Fibroblast of lung (primary cell): ENCODE measurements at places on chromosomes 13 and 19. TPM values are rescaled to one million over a fixed set of nuclear protein-coding genes. Genes with fewer than 3 reads are reported as not detected.

- DNase-seq, result peak; percentile 84
Measured at GRCh38 chr19:3986260-3987041, 1.2 kb upstream of the EEF2 start.

NLRP9 gene
- total RNA-seq, result not detected in 2 replicates

- DNase-seq, result no peak
Measured at GRCh38 chr19:13841086-13841961, 35.6 kb upstream of the NANOS3 start.

CYP2F1 gene
- total RNA-seq, result not detected in 2 replicates

DNA sequence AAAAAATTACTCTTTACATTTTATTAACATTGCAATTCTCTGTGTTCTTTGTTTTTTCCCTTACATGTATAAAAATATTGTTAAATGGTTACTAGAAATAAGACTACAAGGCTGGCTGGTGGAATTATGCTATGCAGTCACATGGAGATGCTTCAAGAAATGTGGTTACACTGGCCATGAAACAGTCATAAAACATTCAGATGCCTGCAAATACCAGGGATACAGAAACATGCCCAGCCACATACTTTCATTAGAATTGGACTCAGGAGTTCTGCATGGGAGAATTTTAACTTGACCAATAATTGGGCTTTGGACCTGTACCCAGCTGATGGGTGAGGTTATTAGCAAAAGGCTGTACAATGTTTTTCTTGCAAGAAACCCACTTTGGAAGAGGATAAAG, 1407.7 kb upstream of the SLC10A2 start:
- peak; percentile 42 for DNase-seq

GRCh38 chr19:18684642-18684993, 1.1 kb downstream of the CRTC1 start:
- DNase-seq, result no peak

DNA sequence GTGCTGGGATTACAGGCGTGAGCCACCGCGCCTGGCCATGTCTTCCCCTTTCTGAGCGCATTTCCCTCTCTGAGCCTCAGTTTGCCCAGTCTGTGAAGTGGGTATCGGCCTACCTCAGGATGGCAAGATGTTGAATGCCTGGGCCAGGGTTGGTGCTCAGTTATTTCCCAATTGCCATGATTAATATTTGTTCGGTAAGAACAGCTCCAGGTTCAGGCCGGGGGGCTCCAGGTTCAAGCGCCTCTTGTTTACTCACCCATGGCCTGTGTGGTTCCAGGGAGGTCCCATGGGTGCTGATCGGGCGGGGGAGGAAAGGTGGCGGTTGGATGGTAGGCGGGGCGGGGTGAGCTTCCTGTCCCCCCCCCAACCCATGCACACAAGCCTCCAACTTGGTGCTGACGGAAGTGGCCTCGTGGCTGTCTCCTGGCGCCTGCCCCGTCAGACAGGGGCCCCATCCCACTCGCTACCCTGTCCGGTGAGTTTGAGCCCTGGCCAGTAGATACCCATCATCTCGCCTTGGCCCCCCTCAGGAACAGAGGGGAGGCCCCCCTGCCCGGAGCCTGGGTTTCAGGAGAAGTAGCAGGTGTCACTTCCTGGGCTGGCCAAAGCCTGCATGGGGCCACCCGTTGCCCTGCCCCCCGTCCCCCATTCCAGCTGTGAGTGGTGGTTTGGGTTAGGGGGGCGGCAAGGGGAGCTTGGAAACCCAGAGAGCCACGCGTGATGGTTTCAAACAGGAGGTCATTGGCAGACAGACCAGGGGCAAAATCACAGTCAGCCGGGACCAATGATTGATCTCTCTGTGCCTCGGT, at the start of gene FCHO1:
Gene FCHO1, plus strand, starts transcription at position 375 of the 809 bp plus-strand sequence. CDS start 3,688 bp downstream, outside the sequence.
- no peak for DNase-seq

- no peak for DNase-seq
Measured at GRCh38 chr13:75724752-75725517, 88.8 kb downstream of the LMO7 start.

DNA sequence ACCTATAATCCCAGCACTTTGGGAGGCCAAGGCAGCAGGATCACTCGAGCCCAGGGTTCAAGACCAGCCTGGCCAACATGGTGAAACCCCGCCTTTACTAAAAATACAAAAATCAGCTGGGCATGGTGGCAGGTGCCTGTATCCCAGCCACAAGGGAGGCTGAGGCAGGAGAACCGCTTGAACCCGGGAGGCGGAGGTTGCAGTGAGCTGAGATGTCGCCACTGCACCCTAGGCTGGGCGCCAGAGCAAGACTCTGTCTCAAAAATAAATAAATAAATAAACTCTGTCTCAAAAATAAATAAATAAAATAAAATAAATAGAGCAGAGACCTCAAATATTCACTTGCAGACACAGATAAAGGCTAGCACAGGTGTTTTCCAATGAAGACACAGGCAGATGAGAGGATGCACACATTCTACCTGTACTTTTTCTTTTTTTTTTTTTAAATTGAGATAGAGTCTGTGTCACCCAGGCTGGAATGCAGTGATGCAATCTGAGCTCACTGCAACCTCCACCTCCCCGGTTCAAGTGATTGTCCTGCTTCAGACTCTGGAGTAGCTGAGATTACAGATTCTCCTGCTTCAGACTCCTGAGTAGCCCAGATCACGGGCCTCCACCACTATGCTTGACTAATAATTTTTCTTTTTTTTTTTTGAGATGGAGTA, 2.7 kb upstream of the RPS16 start:
- DNase-seq, result no peak

RUBCNL gene
- 3.6 and 4.1 TPM in 2 replicates for total RNA-seq

SIGLEC12 gene
- total RNA-seq, result not detected in 2 replicates

- no peak for DNase-seq
Measured at GRCh38 chr13:33727297-33728083, 90.5 kb upstream of the RFC3 start.

DNA sequence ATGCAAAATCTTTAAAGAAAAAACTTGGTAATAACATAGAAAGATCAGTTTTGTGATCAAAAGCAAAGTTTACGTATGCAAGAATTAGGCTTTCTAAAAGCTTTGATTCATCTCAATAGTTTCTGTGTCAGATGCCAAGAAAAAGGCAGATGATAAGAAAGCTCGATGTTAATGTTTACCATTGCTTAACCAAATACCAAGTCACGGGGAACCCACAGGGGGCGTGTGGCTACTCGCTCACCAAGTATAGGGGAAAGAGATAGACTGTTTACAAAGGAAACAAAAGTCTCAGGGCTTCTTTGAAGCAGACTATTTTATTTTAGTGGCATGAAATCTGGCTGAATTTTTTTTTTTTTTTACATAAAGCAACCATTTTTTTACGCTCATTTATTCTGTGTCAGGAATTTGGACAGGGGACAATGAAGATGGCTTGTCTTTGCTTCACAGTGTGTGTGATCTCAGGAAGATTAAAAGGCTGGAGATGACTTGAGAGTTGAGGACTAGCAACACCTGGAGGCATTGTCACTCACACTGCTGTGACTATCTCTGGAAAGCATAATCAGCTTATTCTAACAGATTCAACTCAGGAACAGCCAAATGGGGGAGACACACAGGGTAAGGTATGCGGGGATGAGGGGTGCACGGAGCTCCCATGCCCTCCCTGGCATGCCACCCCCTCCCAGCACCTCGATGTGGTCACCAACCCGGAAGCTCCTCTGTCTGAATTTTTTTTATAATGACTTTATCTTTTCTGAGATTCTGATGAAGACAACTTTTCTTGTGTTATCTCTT, 24.9 kb downstream of the RCBTB1 start:
- peak; percentile 68 for DNase-seq

TNNT1 gene
- 7.4 and 10.4 TPM in 2 replicates for total RNA-seq

DNA sequence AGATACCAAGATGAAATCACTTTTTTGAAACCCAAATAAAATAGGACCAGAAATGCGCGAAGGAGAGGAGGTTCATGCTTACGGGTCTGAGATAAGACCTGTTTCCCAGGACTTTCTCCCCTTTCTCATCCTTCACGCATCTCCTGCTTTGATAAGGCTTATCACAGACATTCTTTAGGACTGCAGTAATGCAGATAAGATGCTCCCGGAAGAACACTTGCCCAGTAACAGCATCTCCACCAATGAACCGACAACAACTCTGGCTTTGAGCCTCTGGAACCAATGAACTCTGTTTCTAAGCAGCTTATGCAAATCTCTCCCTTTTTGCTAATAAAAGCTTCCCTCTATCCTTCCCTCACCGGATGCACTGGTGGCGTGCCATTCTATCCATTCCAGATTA, 783.4 kb upstream of the ARGLU1 start:
- DNase-seq, result peak; percentile 43

PLIN5 gene
- total RNA-seq, result not detected in 2 replicates

- DNase-seq, result peak; percentile 48
Measured at GRCh38 chr19:13633109-13633508, 126.8 kb upstream of the CACNA1A start.

WDR62 gene
- 0.26 and 2.8 TPM in 2 replicates for total RNA-seq

DNA sequence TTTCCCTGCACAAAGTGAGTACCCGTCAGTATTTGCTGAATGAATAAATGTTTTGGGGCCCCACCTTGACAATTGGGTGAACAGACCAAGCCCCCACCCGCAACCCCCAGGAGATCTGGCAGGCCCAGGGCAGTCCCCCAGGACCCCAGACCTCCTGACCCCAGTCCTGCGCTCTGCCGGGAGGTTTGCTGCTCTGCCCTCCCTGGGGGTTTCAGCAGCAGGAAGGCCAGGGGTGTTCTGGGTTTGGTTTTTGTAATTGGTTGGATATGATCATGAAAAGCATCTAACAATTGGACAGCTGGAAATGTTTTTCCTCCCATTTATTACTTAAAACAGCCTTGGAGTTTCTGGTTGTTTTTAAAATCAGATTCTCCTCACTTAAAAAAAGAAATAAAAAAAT, 193.8 kb downstream of the URI1 start:
- no peak for DNase-seq

- no peak for DNase-seq
Measured at GRCh38 chr19:48378194-48378570, 13.2 kb downstream of the KDELR1 start.

DNA sequence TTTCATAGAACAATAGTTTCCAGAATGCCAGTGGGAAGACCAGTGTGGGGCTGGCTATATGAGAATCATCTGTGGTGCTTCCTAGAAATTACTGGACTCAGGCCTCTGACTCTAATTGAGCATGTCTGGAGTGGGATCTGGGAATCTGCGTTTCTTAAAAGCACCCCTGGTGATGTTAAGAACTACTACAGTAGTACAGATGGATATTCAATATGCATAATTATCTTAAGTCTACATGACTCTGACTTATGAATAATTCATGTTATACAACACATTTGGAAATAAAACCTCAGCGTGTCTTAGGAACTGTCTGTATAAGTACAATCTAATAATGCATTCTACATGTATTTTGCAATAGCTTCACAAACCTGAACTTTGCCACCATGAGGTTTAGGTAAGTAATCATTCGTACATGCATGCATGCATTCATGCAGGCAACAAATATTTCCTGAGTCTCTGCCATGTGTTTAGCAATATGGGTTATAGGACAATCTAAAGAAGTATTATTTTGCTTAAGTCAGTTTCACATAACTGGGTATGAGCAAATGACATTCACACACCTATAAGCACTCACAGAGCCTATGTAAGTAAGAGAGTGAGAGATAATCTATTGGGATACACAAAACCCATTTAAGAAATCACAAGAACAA, 62.0 kb downstream of the EPSTI1 start:
- DNase-seq, result no peak

SULT2A1 gene
- total RNA-seq, result not detected in 2 replicates

DNA sequence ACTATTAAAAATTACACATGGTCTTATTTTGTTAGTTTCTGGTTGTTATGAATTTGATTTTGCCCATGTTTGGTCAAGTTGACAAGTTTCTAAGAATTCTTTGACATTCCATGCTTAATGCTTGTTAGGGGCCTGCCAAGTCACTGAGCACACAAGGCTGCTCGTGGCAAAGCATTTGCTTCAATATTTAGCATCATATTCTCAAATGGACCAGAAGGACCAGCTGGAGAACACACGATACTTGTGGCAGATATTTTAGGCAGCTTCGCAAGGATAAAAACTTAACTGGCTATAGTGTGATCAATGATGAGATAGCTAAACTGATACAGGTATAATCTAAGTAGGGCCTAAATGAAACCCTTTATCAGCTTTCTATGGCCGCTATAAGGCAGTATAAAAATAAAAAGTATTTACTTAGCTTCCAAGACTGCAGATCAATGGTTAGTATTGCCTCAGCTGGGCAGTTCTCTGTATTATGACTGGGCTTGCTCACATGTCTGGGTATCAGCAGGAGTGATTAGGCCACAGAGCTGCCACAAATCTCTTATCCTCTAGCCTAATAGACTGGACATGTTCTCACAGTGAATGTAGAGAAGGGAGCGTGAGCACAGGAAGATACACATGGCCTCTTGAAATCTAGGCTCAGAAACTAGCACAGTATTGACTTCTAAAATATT, 155.9 kb upstream of the SPRY2 start:
- DNase-seq, result no peak

DNA sequence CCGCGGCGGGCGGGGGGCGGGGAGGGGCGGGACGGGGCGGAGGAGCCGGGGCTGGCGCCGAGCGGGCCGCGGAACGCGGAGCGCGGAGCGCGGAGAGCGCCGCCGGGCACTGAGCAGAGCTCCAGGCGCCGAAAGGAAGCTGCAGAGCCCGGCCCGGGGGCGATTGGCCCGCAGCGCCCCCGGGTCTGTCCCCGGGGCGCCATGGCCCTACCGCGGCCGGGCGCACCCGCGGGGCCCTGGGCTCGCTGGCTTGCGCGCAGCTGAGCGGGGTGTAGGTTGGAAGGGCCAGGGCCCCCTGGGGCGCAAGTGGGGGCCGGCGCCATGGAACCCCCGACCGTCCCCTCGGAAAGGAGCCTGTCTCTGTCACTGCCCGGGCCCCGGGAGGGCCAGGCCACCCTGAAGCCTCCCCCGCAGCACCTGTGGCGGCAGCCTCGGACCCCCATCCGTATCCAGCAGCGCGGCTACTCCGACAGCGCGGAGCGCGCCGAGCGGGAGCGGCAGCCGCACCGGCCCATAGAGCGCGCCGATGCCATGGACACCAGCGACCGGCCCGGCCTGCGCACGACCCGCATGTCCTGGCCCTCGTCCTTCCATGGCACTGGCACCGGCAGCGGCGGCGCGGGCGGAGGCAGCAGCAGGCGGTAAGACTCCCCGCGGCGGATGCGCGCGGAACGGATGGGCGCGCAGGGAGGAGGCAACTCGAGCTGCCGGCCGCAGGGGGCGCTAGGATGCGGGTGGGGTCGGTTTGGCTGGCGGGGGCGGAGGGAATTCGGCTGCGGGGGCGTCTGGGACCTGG, at the start of gene PDE4A:
Gene PDE4A, plus strand, starts transcription at position 95 of the 796 bp plus-strand sequence. Its CDS starts 227 bp downstream, at position 322.
- no peak for DNase-seq

BTBD2 gene
- 54.7 and 70.2 TPM in 2 replicates for total RNA-seq
